ENCODE measurements at places on chromosomes 11 and 22. TPM values are rescaled to one million over a fixed set of nuclear protein-coding genes. Genes with fewer than 3 reads are reported as not detected.

SYT7 gene
- 1.8 TPM for total RNA-seq

- H3K27ac ChIP-seq, result no peak overlapping the region
- H3K36me3 ChIP-seq, result no peaks in the 10 kb centered on the region
- no peak for DNase-seq
- H3K27me3 ChIP-seq, result peaks cover 4% of the 10 kb centered on the region
Measured at GRCh38 chr11:43555816-43556611, 124.5 kb upstream of the HSD17B12 start.

- H3K36me3 ChIP-seq, result no peaks in the 10 kb centered on the region
- no peak for DNase-seq
- H3K4me3 ChIP-seq, result no peak overlapping the region
Measured at GRCh38 chr11:65903068-65903481, 2.9 kb upstream of the FOSL1 start.

DNA sequence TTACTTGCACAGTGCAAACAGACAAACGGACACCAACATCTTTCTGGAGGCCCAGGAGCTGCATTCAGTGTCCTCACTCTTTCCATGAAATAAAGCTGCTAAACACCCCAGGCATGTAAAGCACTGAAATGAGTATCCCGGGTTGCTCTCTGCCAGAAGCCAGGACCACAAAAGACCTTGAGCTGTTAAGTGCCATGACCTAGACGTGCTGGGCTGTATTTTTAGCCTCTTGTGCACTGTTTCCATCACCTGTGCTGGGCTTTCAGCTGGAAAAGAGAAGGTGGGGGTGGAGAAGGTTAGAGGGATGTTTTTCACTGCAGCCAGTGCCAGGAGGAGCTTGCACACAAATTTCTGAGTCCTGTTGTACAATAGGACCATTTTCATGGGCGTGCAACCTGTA is 3.4 kb upstream of the KREMEN1 start:
- H3K4me3 ChIP-seq, result no peak overlapping the region
- no peaks in the 10 kb centered on the region for H3K4me1 ChIP-seq
- DNase-seq, result no peak
- H3K36me3 ChIP-seq, result no peaks in the 10 kb centered on the region
- H3K27ac ChIP-seq, result no peak overlapping the region
